Hindlimb muscle (tissue), 1 donor: ENCODE measurements at places on chromosomes 6 and 20. TPM values are rescaled to one million over a fixed set of nuclear protein-coding genes. Genes with fewer than 3 reads are reported as not detected.
A peak's percentile ranks its signal among the peaks of the same experiment; 100 is the strongest.

The GMPR gene
- polyA plus RNA-seq: 55.0 TPM

The RAB23 gene
- polyA plus RNA-seq: 10.1 TPM

GRCh38 chr6:134178161-134179044 is 126.0 kb upstream of the SLC2A12 start:
- peak; percentile 85 for DNase-seq

DNA sequence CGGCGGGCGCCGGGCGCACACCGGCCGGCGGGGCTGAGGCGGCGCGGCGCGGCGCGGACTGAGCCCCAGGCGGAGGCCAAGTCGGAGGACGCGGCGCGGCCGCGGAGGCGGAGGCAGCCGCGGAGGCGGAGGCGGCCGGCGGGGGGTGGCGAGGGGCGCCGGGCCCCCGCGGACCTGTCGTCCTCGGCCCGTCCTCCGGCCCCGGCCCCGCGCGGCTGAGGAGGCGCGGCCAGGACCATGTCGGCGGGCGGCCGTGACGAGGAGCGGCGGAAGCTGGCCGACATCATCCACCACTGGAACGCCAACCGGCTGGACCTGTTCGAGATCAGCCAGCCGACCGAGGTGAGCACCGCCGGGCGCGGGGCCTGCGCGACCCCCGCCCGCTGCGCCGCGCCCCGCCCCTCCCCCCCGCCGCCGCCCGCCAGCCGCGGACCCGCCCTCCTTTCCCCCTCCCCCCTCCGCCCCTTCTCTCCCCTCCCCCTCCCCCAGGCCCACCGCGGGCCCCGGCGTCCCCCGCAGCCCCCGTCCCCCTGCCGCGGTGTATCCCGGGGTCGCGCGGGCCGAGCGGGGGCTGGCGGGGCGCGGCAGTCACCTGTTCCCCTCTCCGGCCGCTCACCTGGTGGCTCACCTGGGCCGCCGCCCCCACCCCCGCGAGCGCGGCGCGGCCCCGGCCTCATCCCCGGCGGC is at the start of gene AFDN:
Gene AFDN, plus strand, starts transcription at position 16 of the 687 bp plus-strand sequence. Its CDS starts 222 bp downstream, at position 238.
- DNase-seq: no peak

DNA sequence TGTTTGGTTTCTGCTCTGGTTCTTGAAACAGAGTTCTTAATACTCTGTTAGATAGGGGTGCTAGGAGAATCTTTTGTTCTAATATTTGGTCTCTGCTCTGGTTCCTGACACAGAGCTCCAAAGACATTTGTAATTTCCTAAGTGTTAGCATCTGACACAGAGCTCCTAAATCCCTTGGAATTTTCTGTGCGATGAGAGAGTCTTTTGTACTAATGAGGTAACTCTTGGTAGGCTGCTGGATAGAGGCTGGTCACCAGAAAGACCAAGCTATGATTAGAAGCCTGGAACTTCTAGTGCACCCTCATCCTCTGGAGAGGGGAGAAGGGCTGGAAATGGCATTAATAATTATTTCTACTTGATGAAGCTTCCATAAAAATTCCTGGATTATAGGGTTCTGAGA is 7.7 kb upstream of the CD109 start:
- DNase-seq: no peak

GRCh38 chr6:327538-328116 is 35.3 kb downstream of the DUSP22 start:
- no peak for DNase-seq
